K562 (cell line): ENCODE measurements at places on chromosomes 6 and 20.

DNA sequence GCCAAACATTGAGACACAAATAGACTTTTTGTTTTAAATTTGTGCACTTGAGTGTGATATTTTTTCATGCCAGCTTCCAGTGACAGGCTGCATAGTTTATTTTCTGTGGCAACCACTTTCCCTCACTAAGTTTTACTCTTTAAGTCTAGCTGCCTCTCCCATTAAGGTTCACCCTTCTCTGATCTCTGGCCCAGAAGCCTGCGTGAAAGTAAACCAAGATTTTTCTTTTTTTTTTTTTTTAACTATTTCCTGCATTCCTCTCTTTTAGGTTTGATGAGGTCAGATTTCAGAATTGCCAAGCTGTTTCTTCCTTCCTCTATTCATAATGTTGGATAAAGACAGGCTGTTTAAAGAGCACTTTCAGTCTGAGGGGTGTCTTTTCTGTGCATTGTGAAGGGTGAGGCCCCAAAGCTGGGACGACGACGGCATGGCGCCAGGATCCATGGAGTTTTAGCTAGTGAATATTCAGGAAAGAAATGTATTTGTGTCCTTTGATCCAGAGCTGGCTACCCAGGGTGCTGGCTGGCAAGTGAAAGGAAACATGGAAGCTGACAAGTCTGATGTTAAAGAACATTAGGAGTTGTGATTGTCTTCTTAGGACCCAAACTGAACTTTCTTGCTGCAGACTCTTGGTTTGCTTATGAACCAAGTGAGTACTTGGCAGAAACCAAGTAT lies 50.7 kb downstream of the DOK5 start:
- no peak for DNase-seq
- H3K36me3 ChIP-seq = no peaks in the 10 kb centered on the region
- no peak overlapping the region for H3K27ac ChIP-seq
- no peaks in the 10 kb centered on the region for H3K4me1 ChIP-seq

- DNase-seq = no peak
- no peak overlapping the region for H3K4me3 ChIP-seq
- H3K4me1 ChIP-seq = no peaks in the 10 kb centered on the region
- H3K36me3 ChIP-seq = peaks cover 10% of the 10 kb centered on the region; the same call in 1 of the 3 replicates
- no peaks in the 10 kb centered on the region for H3K27me3 ChIP-seq
- no peak overlapping the region for H3K27ac ChIP-seq
These were observed 33.7 kb upstream of the SUMO4 start for GRCh38 chr6:149366267-149366921.

DNA sequence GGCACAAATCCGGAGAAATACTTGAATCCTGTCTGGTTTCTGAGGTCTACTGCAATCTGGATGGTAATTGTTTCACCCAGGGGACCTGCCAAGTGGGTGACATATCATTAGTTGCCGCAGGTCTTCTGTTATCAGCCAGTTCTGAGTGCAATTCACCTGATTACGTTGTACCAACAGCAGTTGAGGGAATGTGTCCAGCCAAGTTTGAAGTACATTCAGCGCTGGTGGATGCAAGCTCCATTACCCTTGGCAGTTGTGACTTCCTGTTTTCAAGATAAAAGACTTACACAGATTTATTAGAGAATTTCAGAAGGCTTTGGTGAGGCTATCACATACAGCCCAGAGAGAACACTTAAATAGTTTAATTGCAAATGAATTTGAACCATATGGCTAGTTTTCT lies 42.8 kb downstream of the FNDC1 start:
- no peaks in the 10 kb centered on the region for H3K36me3 ChIP-seq
- no peaks in the 10 kb centered on the region for H3K4me1 ChIP-seq
- no peak overlapping the region for H3K27ac ChIP-seq
- DNase-seq = no peak

GRCh38 chr6:79971193-79971592 lies 23.8 kb upstream of the ELOVL4 start:
- H3K4me3 ChIP-seq = no peak overlapping the region
- no peak for DNase-seq
- no peaks in the 10 kb centered on the region for H3K36me3 ChIP-seq
- no peaks in the 10 kb centered on the region for H3K27me3 ChIP-seq

GRCh38 chr20:47951521-47951971 lies 166.3 kb upstream of the SULF2 start:
- no peak overlapping the region for H3K27ac ChIP-seq
- peaks cover 36% of the 10 kb centered on the region for H3K27me3 ChIP-seq
- no peak overlapping the region for H3K4me3 ChIP-seq
- DNase-seq = no peak
- H3K36me3 ChIP-seq = no peaks in the 10 kb centered on the region

- H3K27ac ChIP-seq = no peak overlapping the region
- H3K36me3 ChIP-seq = no peaks in the 10 kb centered on the region
- no peak for DNase-seq
- H3K4me3 ChIP-seq = no peak overlapping the region
- peaks cover 29% of the 10 kb centered on the region for H3K27me3 ChIP-seq
- no peaks in the 10 kb centered on the region for H3K4me1 ChIP-seq
These were observed 262.0 kb downstream of the CDC5L start for GRCh38 chr6:44649365-44650025.

GRCh38 chr20:26163890-26164289 lies 467.2 kb upstream of the ZNF337 start:
- H3K36me3 ChIP-seq = no peaks in the 10 kb centered on the region
- no peak for DNase-seq
- no peak overlapping the region for H3K4me3 ChIP-seq
- H3K27me3 ChIP-seq = no peaks in the 10 kb centered on the region
